ENCODE measurements at places on chromosomes 6 and 20.

- no peak for DNase-seq
These were observed 30.2 kb upstream of the NNAT start for GRCh38 chr20:37490663-37491350.

DNA sequence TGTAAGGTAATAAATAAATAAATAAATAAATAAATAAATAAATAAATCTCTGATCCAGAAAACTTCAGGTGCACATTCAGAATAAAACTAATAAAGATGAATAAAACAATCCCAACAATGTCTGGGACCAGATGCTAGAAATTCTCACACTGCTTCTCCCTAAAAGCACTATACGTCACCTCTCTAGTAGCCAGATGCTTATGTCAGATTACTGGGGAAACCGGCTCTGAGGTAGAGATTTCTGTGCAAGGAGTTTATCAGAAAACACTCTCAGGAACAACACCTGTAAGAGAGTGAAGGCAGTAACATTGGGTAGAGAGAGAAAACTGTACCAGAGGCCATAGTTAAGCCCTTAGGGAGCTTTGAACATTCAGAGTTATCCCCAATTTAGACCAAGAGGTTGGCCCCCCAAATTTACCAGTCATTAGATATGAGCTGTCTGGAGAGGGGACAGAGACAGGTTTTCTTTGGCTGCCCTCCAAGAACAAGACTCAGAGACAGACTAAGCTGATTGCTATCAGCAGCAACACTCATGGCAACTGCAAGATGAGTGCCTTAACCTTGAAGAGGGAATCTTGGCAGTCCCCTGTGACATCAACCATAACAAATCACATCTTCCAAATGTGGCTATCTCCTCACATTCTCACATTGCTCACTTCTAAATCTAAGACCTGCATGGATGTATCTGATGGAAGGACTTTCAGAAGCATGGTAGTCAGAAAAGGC, 151.2 kb upstream of the BMP5 start:
- DNase-seq: no peak

DNA sequence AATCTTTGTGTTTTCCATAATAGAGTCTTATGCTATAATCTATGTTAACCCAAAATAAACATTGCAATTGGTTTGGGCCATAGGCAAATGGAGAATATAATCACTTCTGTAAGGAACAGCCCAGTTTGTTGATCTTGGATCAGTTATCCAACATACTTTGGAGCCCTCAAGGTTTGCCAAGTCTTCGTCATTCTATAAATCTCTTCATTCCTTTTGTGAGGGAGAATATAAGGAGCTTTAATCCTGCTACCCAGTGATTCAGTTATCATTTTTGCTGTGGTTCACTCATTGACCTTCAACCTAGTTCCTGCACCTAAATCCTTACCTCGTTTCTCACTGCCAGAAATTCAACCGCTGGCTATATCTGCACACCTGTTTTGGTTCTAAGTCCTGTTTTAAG, 500.3 kb upstream of the PTCHD4 start:
- no peak for DNase-seq

DNA sequence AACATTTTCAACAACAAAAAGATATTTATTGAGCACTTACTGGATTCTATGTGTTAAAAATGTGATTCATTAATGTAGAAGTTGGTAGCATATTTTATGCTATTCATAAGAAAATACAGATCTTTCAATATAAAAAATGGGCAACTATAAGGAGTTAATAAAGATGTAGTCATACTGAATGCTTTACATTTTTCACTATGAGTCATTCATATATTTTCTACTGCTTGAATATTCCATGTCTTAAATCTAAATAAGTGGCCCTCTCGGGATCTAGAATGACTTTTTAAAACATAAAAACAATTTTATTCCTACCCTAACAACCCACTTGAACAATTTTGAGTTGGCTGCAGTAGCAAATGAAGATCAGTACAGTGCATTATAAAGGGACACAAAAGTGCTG, 362.1 kb downstream of the PHF3 start:
- no peak for DNase-seq

DNA sequence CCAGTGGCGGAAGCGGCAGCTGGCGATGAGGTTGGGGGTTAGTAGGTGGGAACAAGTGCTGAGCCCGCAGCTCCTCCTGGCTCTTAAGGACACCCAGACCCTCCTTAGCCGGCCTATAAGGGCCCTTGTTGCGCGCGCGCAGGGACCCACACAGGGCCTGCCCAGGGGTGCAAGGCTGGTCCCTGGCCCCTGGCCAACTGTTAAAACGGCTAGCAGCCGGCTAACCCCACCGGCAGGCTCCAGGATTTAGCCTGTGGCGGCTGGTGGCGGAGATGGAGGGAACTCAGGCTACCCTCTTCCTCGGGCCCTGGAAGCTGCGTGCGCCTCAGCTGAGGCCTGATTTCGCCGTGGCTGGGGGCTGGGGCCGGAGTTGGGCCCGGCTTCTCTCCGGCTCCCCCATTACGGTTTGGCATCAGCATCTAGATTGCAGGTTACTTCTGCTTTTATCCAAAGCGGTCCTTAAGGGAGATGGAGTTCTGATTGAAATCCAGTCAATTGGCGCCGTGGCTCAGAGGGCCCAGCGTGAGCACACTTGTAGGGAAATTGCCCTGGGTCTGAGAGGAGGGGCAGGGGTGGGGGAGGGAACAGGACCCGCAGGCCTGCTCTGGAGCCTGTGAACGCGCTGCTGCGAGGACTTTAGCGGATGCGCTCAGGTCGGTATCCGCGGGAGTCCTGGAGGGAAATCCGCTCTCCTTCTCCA, 36.9 kb upstream of the CCDC167 start:
- no peak for DNase-seq

DNA sequence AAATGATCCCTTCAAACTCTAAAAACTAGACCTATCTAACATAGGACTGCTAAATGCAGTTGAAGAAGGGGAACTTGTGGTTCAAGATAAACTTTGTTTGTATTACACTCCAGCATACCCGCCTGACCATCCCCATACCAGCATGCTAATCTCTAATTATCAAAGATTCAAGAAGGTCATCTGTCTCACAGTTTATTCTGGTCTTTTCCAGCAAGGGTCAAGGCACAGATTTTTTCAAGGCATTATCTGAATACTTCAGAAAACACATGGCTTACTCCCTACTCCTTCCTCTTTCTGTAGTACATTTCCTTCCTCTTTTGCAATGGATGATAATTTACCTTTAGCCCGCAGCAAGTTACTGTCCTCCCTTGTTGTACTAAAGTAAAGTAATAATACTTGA, 174.1 kb downstream of the PKHD1 start:
- no peak for DNase-seq

DNA sequence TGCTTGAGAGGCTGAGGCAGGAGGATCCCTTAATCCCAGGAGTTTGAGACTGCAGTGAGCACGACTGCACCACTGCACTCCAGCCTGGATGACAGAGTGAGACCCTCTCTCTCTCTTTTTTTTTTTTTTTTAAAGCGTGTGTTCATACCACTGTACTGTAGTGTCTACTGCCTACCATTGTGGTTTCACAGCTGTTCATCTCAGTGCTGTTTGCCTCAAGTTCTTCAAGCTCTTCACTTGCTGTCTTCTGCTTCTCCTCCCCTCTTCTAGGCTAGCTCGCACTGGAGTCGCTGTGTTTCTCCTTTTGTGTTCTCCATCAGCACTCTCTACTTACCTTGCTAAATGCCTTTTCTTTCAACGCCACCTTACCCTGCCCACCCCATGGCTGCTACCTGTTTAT, 7.4 kb downstream of the FOXO3 start:
- DNase-seq: no peak

- DNase-seq: no peak
These were observed 69.8 kb upstream of the DUSP22 start for GRCh38 chr6:222468-222867.

- no peak for DNase-seq
These were observed 23.6 kb downstream of the GMDS start for GRCh38 chr6:2221726-2222274.

- no peak for DNase-seq
These were observed 29.6 kb upstream of the SAYSD1 start for GRCh38 chr6:39144481-39145173.

DNA sequence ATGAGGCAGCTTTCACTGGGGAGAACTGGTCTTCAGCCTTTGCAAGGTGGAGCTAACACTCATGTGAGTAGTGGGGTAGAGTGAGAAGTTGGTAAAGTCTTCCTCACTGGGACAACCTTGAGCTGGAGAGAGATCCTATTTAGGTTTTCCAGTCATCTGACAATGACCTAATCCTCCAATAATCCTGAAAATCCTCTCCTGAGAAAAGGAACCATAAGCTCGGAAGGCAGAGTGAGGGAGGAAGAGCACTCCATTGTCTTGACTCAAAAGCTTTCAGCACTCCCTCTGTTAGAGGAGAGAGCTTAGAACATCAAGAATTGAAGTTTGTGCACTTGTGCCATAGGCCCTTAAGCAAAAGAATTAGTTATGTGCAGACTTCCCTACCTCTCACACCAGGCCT, 77.8 kb downstream of the TRAM2 start:
- no peak for DNase-seq

DNA sequence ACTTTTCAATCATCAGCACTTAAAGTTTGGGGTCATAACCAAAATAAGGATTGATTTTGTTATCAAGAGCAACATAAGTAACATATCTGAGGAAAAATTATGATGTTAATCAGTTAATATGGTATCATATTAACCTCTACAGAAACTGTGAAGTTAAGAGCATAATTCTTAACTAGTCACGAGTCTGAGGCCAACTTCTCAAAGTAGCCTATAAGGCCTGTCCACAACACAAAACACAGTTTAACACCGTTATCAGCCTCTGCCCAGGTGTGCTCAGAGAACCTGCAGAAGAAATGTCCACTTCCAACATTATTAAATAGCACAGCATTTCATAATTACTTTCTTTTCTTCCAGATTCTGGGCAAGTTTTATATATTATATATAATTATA, 1.1 kb downstream of the STX7 start:
- no peak for DNase-seq
